WTC11 (cell line): ENCODE measurements at places on chromosomes 13 and 19. TPM values are rescaled to one million over a fixed set of nuclear protein-coding genes. Genes with fewer than 3 reads are reported as not detected.

The TRPM4 gene
- 15.5 to 24.8 TPM (median 23.6 TPM) in 3 replicates for total RNA-seq

- peaks cover 59% of the 10 kb centered on the region for H3K27me3 ChIP-seq
- H3K27ac ChIP-seq, result no peak overlapping the region
These were observed 141.7 kb downstream of the SOX1 start for GRCh38 chr13:112208656-112209055.

- peaks cover 25% of the 10 kb centered on the region for H3K4me1 ChIP-seq
- no peaks in the 10 kb centered on the region for H3K36me3 ChIP-seq
- no peak overlapping the region for H3K4me3 ChIP-seq
- H3K27me3 ChIP-seq, result peaks cover 37% of the 10 kb centered on the region
- no peak for DNase-seq
- H3K27ac ChIP-seq, result no peak overlapping the region
These were observed 30.0 kb downstream of the SOX1 start for GRCh38 chr13:112096959-112097358.

GRCh38 chr13:74443631-74444030, 309.4 kb upstream of the KLF12 start:
- no peaks in the 10 kb centered on the region for H3K4me1 ChIP-seq
- H3K27ac ChIP-seq, result no peak overlapping the region
- H3K36me3 ChIP-seq, result peaks cover 5% of the 10 kb centered on the region; the same call in 1 of the 2 replicates
- no peak for DNase-seq

- no peak for DNase-seq
- H3K4me3 ChIP-seq, result no peak overlapping the region
- no peak overlapping the region for H3K27ac ChIP-seq
- no peaks in the 10 kb centered on the region for H3K27me3 ChIP-seq
These were observed 67.6 kb upstream of the C13orf46 start for GRCh38 chr13:114041493-114041892.

- peak overlapping the region; percentile 69 for H3K4me3 ChIP-seq
- H3K27ac ChIP-seq, result no peak overlapping the region
- peaks cover 22% of the 10 kb centered on the region for H3K4me1 ChIP-seq
- no peaks in the 10 kb centered on the region for H3K36me3 ChIP-seq
These were observed 3.3 kb downstream of the VSTM2B start for GRCh38 chr19:29528946-29529645.

The VSTM1 gene
- total RNA-seq, result not detected in 3 replicates

DNA sequence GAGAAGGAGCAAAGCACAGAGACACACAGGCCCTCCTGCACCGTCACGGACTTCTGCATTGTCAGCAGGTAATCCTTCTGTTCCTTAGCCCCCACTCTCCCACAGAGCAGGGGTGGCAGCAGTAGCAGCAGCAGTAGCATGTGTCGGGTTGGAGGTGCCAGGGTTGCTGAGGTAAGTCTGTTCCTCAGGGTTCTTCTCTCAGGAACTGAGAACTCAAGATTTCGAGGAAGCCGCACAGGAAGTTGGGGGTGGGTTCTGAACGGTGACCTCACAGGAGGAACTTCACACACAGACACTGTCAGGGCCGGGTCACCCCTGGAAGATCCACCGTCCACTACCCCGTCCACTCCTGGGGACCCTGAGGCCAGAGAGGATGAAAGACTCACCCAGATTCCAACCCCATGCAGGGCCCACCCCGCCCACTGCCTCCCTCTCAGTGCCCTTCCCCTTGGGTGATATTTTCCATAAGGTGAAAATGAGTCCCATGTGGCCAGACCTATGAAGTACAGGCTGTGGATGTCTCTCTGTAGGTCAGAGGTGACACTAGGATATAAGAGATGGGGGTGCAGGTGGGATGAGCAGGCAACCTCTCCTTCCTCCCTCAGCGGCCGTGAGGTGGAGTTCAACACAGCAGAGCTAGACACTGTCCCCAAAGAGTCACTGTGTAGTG, at the start of gene SIGLEC12:
Gene SIGLEC12, minus strand, starts transcription at position 207 of the 670 bp plus-strand sequence. Its CDS starts 67 bp downstream, at position 140.
- no peaks in the 10 kb centered on the region for H3K36me3 ChIP-seq
- DNase-seq, result no peak
- no peak within 1 kb of the TSS for H3K27ac ChIP-seq
- no peak within 1 kb of the TSS for H3K4me3 ChIP-seq
- H3K4me1 ChIP-seq, result no peaks in the 10 kb centered on the region

The MRPS31 gene
- 25.5 to 28.0 TPM (median 26.1 TPM) in 3 replicates for total RNA-seq

The FCGBP gene
- total RNA-seq, result 2.8 to 4.4 TPM (median 3.5 TPM) in 3 replicates

DNA sequence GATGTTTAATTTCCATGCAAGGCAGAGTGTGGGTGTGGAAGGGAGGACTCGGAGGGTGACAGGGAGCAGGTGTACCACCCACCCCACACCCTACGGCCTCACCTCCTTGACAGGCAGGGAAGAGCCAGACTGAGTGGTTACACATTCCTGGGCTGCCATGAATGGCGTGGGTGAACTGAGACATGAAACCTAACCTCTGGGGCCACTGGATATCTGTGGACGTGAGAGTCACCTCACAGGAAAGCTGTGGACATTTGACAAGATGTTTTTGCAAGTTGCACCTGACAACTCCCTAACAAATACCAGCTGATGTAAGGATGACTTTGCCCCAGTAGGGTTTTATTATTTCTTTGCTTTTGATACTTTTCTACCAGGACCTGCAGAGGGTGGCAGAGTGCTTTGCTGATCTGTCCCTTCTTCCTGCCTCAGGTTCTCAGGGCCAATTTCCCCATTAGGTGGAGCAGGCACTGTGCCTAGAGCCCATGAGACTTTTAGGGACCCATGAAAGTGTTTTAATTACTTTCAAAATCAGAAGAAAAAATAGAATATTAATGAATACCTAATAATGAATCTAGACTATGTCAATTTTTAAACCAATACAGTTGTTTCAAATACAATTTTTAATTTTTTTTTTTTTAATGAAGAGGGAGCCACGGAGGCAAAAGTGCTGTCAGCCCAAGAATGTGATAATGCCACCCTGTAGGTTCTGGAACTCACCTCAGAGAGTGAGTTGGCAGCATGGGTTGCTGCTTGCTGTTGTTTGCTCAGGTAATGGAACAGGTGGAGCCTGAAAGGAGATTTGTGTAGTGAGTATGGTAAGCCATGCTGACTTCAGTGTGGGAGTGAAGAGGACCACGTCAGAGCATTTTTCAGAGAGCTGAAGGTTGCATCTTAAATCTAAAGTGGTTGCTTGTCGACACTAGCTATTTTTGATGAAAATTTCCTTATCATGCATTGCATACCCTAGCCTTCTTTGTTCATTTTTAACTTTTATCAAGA, 58.0 kb upstream of the CYSLTR2 start:
- peaks cover 2% of the 10 kb centered on the region; the same call in 1 of the 2 replicates for H3K27me3 ChIP-seq
- peaks cover 31% of the 10 kb centered on the region for H3K36me3 ChIP-seq
- H3K4me1 ChIP-seq, result peaks cover 53% of the 10 kb centered on the region
- peak; percentile 32 for DNase-seq
- H3K4me3 ChIP-seq, result no peak overlapping the region
- no peak overlapping the region for H3K27ac ChIP-seq

DNA sequence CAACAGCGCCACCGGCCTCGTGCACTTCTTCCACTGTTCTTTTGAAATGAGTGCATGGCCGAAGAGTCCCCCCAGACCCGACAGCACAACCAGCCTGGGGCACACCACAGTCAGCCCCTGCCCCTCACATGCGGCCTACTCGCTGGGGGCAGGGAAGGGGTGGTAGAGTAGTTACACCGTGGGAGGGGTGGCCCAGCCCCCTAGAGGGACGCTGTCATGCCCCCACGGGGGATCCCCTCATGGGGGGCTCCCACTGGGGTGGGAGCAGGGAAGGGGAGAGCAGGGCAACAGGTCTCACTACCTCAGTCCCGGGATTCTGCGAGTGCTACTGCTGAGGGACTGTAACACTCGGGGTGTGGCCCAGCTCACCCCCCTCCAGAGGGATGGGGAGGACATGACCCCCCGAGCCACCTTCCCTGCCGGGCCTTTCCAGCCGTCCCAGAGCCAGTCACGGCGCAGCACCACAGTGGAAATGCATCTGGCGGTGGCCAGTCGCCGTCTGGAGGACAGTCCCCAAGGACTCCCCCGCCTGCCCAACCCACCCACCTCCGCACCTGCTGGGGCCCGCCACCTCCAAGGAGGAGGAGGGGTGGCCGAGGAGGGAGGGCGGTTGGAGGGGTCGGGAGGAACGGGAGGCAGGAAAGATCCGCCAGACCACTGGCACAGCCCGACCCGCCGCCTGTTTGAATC, 84.6 kb upstream of the ZNF254 start:
- H3K36me3 ChIP-seq, result peaks cover 61% of the 10 kb centered on the region
- no peak overlapping the region for H3K27ac ChIP-seq
- no peak for DNase-seq
- H3K4me1 ChIP-seq, result no peaks in the 10 kb centered on the region
- peaks cover 20% of the 10 kb centered on the region for H3K27me3 ChIP-seq

The PCDH17 gene
- 0.85 to 1.1 TPM (median 0.89 TPM) in 3 replicates for total RNA-seq

GRCh38 chr19:37698216-37698615, 21.3 kb downstream of the ZNF607 start:
- peaks cover 47% of the 10 kb centered on the region for H3K36me3 ChIP-seq
- H3K4me1 ChIP-seq, result peaks cover 19% of the 10 kb centered on the region

The FLT3LG gene
- 2.9 to 5.3 TPM (median 3.6 TPM) in 3 replicates for total RNA-seq

- peaks cover 23% of the 10 kb centered on the region for H3K36me3 ChIP-seq
- no peak overlapping the region for H3K4me3 ChIP-seq
- H3K27me3 ChIP-seq, result peaks cover 8% of the 10 kb centered on the region
- peaks cover 15% of the 10 kb centered on the region for H3K4me1 ChIP-seq
These were observed 70.5 kb upstream of the ZNF420 start for GRCh38 chr19:37007587-37008220.

- DNase-seq, result no peak
- H3K27me3 ChIP-seq, result no peaks in the 10 kb centered on the region
These were observed 564.2 kb upstream of the MIR17HG start for GRCh38 chr13:90783273-90783672.

DNA sequence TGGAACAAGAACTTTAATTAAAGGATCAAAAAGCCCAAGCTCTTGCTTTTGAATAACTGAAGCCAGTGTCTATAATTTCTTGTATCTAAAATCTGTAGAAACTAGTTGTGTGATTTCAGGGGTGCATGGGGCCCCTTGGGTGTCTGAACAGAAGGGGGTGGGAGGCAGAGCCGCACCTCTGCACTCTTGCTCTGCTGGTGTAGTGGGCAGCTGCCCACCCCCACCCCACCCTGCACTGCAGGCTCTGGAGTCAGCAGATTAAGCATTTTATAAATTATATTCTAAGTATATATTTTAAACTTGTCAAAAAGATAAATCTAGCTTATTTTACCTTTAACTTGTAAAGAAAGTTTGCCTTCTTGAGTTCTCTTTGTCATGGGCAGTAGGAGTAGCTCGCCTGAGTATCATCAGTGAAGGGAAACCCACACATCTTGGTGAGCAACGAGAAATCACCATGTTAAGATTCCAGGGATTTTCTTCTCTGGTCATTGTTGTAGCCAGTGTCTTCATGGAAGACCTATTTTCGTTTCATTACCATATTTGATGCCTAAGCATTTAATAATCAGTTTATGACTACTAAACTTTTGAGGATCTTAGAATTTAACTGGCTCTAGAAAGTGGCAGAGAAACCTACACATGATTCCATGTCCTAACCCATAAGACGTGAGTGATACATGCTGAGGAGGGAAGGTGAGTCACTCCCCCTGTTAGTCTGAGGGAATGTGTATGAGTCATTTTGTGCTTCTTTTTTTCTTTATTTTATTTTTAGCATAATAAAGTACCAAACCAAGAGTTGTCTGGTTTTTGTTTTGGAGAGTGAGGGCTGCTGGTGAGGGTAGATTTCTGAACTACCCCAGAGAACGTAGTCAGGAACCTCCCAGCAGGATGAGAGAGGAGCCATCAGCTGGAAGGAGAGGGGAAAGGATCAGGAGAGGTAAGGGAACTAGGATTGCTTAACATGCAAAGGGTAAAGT, 7.7 kb downstream of the UBE2L5 start:
- H3K4me1 ChIP-seq, result peaks cover 14% of the 10 kb centered on the region
- H3K36me3 ChIP-seq, result no peaks in the 10 kb centered on the region
- no peak overlapping the region for H3K27ac ChIP-seq
- no peak overlapping the region for H3K4me3 ChIP-seq
- DNase-seq, result no peak
- H3K27me3 ChIP-seq, result no peaks in the 10 kb centered on the region

The ZNF440 gene
- 10.9 to 16.4 TPM (median 12.7 TPM) in 3 replicates for total RNA-seq

The ZNF90 gene
- 112 to 114 TPM (median 114 TPM) in 3 replicates for total RNA-seq

DNA sequence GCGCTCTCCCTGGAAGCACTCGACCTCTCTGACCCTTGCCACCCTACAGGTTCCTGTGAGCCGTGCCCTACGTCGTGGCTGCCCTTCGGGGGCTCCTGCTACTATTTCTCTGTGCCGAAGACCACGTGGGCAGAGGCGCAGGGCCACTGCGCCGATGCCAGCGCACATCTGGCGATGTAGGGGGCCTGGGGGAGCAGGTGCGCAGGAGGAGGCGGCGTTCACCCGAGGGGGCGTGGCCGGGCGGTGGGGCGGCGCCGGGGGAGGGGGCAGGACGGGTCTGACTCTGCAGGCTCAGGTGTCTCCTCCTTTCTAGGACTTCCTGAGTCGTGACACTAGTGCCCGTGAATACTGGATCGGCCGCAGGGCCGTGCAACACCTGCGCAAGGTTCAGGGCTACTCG, 26.4 kb downstream of the CLEC4M start:
- H3K36me3 ChIP-seq, result no peaks in the 10 kb centered on the region
- peaks cover 69% of the 10 kb centered on the region for H3K27me3 ChIP-seq
- peak overlapping the region; percentile 76 for H3K4me3 ChIP-seq
- DNase-seq, result peak; percentile 87
- H3K4me1 ChIP-seq, result peaks cover 12% of the 10 kb centered on the region

The CGB7 gene
- total RNA-seq, result 1.6 to 2.9 TPM (median 2.7 TPM) in 3 replicates

GRCh38 chr13:37695200-37695599, 96.6 kb upstream of the POSTN start:
- no peaks in the 10 kb centered on the region for H3K4me1 ChIP-seq
- no peak overlapping the region for H3K4me3 ChIP-seq
- no peaks in the 10 kb centered on the region for H3K27me3 ChIP-seq
- no peak for DNase-seq
- no peak overlapping the region for H3K27ac ChIP-seq

DNA sequence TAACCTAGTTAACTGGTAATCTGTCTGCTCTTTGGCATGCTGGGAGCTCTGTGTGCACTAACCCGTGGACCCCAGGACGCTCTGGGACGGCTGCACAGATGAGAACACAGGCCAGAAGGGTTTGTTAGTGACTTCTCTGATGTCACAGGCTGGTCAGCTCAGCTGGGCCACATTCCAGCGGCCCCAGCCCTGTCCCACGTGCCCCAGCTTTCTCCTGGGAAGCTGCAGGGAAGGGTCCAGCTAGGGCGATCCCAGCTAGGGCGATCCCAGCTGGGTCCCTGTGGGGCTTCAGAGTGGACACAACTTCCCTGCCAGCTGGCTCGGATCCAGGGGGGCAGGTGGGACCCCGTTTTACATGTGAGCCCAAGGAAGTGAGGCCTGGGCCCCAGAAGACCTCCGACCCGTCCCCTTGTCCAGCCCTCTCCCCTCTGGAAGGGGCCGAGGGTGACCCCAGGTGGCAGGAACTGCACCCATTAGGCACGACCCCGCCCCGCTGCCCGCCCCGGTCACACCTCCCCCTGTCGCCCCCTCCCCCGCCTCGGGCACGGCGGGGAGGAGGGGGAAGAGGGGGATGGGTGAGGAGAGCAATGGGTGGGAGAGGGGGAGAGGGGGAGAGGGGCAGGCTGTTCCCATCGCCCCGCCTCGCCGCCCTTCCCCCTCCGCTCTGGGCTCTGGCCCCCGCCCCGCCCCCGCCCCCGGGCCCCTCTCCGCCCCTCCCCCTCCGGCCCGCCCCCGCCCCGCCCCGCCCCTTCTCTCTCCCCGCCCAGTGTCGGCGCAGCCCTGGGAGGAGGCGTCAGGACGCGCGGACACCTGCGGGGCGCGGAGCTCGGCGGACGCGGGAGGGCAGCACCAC, 75.2 kb upstream of the MCF2L start:
- H3K27ac ChIP-seq, result peak overlapping the region; percentile 86
- DNase-seq, result peak; percentile 67
- H3K36me3 ChIP-seq, result peaks cover 3% of the 10 kb centered on the region; the same call in 1 of the 2 replicates
- H3K27me3 ChIP-seq, result peaks cover 40% of the 10 kb centered on the region
- peak overlapping the region; percentile 64 for H3K4me3 ChIP-seq

The BORA gene
- 12.3 to 14.5 TPM (median 12.9 TPM) in 3 replicates for total RNA-seq

- H3K27ac ChIP-seq, result no peak overlapping the region
- no peak overlapping the region for H3K4me3 ChIP-seq
- no peaks in the 10 kb centered on the region; the same call in 1 of the 2 replicates for H3K27me3 ChIP-seq
- H3K36me3 ChIP-seq, result peaks cover 48% of the 10 kb centered on the region
- no peak for DNase-seq
These were observed 3.5 kb downstream of the ZNF260 start for GRCh38 chr19:36524617-36525016.
